ENCODE measurements at places on chromosomes 2 and 18. TPM values are rescaled to one million over a fixed set of nuclear protein-coding genes. Genes with fewer than 3 reads are reported as not detected.

DNA sequence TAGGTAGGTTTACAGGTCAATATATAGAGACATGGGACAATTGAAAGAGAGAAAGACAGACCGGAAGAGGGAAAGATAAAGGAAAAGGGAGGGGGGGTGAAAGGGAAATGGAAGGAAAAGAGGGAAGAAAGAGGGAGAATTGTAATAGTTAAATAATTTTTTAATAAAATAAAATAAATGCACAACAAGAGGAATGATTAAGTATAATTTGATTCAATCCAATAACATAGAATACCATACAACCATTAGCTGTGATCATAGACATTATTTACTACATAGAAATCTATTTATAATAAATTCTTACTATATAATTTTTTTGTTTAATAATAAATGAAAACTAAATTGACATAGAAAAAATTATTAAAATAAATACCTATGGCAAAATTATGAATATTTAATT lies 330.7 kb downstream of the NR4A2 start:
- H3K4me3 ChIP-seq: no peak overlapping the region
- no peak overlapping the region for H3K27ac ChIP-seq

DNA sequence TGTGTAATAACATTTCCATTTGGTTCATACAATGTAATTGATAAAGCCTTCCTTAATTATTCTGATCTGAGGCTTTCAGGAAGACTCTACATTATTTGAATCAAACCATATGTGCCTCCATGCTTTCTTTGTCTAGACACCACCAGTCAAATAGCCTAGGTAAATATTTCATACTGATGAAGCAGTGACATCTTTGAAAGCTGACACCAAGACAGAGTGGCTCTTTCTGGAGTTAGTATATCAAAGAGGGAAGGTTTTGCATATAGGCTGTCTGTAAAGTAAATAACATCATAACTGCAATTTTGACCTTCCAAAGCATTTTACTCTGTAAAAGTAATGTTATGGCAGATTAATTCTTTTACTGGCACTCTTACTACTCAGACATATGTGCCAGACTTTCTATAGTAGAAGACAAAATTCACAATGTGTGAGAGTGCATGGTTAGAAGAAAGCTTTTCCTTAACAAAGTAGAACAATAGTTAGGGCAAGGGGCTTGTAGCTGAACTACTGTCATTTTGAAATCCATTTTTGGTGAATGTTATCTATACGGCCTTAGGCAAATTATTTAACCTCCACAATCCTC lies 177.3 kb downstream of the ERBB4 start:
- H3K36me3 ChIP-seq: no peaks in the 10 kb centered on the region
- no peaks in the 10 kb centered on the region for H3K4me1 ChIP-seq
- no peak overlapping the region for H3K4me3 ChIP-seq
- H3K27me3 ChIP-seq: no peaks in the 10 kb centered on the region
- no peak overlapping the region for H3K27ac ChIP-seq

- DNase-seq: no peak
- H3K27me3 ChIP-seq: peaks cover 83% of the 10 kb centered on the region
- H3K36me3 ChIP-seq: no peaks in the 10 kb centered on the region
- no peak overlapping the region for H3K27ac ChIP-seq
Observed at GRCh38 chr2:238851761-238852160, 3.9 kb downstream of the TWIST2 start.

DNA sequence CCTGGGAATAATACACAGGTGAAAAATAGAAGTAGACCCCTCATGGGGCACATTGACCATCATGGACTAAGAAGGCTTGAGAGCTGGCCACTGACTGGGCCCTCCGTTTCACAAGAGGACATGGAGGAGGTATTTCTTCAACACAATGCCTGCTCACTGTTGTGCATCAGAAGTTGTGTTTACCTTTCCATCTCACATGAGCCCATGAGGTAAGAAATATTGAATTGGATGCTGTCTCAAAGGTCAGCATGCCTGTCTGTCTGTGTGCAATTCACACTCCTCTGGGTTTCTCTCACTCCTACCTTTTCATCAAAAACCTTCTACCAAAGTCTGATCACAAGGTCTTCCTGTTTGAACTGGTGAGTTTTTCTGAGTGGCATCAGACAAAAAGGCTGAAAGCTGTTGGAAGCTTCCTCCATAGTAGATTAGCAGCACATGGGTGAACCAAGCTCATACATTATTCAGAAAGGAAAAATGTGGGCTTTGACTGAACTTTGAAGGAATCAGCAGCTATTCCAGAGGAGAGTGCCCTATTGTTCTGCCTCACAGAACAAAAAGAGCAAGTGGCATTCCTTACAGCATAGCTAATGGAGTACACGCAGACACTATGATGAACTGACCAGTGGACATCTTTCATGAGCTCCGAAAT lies 143.2 kb upstream of the RND3 start:
- no peak overlapping the region for H3K27ac ChIP-seq
- H3K36me3 ChIP-seq: no peaks in the 10 kb centered on the region
- no peaks in the 10 kb centered on the region for H3K4me1 ChIP-seq

DNA sequence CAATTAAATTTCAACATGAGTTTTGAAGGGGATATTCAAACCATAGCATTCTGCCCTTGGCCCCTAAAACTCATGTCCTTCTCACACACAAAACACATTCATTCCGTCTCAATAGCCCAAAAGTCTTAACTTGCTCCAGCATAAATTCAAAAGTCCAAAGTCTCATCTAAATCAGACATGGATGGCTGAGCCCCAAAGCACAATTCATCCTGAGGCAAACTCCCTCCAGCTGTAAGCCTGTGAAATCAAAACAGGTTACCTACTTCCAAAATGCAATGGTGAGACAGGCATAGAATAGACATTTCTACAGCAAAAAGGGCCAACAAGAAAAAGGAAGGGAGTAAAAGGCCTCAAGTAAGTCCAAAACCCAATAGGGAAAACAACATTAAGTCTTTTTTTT lies 245.8 kb downstream of the TTC32 start:
- no peak for DNase-seq
- H3K27ac ChIP-seq: no peak overlapping the region
- H3K4me3 ChIP-seq: no peak overlapping the region
- no peaks in the 10 kb centered on the region for H3K36me3 ChIP-seq
- no peaks in the 10 kb centered on the region for H3K27me3 ChIP-seq
- no peaks in the 10 kb centered on the region for H3K4me1 ChIP-seq

DNA sequence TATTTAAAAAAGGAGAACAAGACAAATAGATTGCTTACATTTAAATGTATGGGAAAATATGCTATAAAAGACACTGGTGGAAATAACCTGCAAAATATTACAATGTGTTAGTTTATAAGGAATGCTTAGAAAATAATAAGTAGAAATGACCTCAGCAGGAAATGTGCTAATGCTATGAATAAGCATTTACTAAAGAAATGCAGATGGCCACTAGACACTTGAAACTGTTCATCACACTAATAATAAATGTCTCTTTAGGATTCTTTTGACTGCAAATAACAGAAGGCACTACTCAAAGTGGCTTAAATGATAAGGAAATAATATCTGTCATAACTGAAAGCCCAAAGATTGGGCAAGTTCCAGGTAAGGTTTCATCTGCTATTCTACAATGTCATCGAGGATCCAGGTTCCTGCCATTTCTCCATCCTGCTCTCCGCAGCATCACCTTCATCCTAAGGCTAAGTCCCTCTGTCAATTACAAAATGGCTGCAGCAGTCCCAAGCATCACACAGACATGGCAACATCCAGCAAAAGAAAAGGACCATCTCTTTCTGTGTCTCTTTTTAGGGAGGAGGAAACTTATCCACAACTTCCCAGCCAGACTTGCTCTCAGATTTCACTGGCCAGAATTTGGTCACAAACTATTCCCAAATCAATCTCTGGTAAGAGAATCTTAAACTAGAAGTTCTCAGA lies 21.9 kb downstream of the METTL8 start:
- no peak overlapping the region for H3K4me3 ChIP-seq
- peaks cover 8% of the 10 kb centered on the region for H3K4me1 ChIP-seq
- no peak for DNase-seq
- H3K36me3 ChIP-seq: no peaks in the 10 kb centered on the region

GRCh38 chr2:211860224-211860623 lies 678.4 kb downstream of the ERBB4 start:
- no peak overlapping the region for H3K4me3 ChIP-seq
- no peak for DNase-seq
- H3K27me3 ChIP-seq: no peaks in the 10 kb centered on the region
- H3K27ac ChIP-seq: no peak overlapping the region

The SH3RF3 gene
- total RNA-seq: 6.0 TPM

The TEKT4 gene
- total RNA-seq: not detected

The FIGN gene
- total RNA-seq: 4.5 TPM

Measured in spleen (tissue), 13 donors.